Activated T-cell treated with anti-CD3 and anti-CD28 coated beads, Interleukin-2, amount 50 U/mL, for 72 hours (primary cell): ENCODE measurements at places on chromosomes 5 and 9. TPM values are rescaled to one million over a fixed set of nuclear protein-coding genes. Genes with fewer than 3 reads are reported as not detected.

The LOX gene
- not detected for total RNA-seq

The NR2F1 gene
- total RNA-seq = not detected

The WDR36 gene
- 42.4 TPM for total RNA-seq

The IFNA14 gene
- total RNA-seq = not detected

The WNK2 gene
- 0.70 TPM for total RNA-seq

The EQTN gene
- total RNA-seq = not detected

- DNase-seq = no peak
- H3K27ac ChIP-seq = no peak overlapping the region
- H3K4me1 ChIP-seq = no peaks in the 10 kb centered on the region
- H3K27me3 ChIP-seq = no peaks in the 10 kb centered on the region
- peaks cover under 1% of the 10 kb centered on the region for H3K36me3 ChIP-seq
Measured at GRCh38 chr5:81948349-81948748, 23.5 kb upstream of the ATG10 start.

DNA sequence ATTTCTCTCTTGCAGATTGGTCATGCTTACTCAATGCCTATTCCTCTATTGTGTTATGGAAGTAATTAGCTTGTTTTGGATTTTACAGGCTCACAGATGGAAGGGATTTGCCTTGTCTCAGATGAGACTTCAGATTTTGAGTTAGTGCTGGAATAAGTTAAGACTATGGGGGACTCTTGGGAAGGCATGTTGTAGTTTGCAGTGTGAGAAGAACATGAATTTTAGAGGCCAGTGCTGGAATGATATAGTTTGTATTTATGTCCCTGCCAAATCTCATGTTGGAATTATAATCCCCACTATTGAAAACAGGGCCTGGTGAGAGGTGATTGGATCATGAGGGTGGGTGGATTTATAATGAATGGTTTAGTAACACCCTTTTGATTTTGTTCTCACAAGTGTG, 6.1 kb upstream of the TUSC1 start:
- H3K27me3 ChIP-seq = peaks cover under 1% of the 10 kb centered on the region
- no peaks in the 10 kb centered on the region for H3K4me1 ChIP-seq
- no peak overlapping the region for H3K4me3 ChIP-seq
- H3K36me3 ChIP-seq = no peaks in the 10 kb centered on the region

DNA sequence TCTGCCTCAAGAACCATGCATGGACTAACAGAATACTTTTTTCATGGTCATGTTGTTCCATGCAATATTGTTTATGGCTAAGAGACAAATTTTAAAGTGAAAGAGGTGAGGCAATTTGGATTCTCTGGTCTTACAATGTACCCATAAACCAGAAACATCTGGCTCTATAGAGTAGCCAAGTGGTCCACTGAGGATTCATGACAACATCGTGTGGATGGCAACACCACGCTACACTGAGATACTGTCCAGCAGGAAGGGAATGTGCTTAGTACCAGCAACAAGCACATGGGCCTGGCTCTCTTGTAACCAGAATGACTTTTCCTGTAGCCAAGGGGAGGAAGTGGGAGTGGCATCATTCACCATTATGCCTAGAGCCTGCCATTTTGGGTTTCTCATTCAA, 218.2 kb downstream of the GADD45G start:
- H3K4me1 ChIP-seq = peaks cover 10% of the 10 kb centered on the region
- H3K27me3 ChIP-seq = no peaks in the 10 kb centered on the region
- DNase-seq = no peak
- no peaks in the 10 kb centered on the region for H3K36me3 ChIP-seq

DNA sequence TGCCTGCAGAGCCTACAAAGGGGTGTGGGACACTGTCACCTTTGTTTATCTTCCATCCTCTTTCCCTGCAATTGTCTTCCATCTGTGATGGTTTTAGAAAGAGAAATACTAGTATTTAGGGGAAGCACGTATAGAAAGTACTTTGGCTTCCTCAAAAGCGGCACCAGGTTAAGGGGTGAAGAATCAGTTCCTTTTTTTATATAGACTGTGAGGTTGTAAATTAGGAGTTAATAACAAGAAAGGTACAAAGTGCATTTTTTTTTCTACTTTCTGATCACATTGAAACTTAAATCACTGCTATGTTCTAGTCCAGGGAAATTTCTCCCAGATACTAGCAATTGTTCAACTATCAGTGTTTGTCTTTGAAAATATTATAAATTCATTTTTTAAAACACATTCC, 219.3 kb downstream of the CEMIP2 start:
- no peak overlapping the region for H3K4me3 ChIP-seq
- H3K27me3 ChIP-seq = peaks cover 30% of the 10 kb centered on the region
- DNase-seq = no peak

GRCh38 chr5:118293378-118293777, 695.0 kb downstream of the DTWD2 start:
- no peaks in the 10 kb centered on the region for H3K36me3 ChIP-seq
- DNase-seq = no peak
- H3K4me3 ChIP-seq = no peak overlapping the region
- H3K4me1 ChIP-seq = no peaks in the 10 kb centered on the region

DNA sequence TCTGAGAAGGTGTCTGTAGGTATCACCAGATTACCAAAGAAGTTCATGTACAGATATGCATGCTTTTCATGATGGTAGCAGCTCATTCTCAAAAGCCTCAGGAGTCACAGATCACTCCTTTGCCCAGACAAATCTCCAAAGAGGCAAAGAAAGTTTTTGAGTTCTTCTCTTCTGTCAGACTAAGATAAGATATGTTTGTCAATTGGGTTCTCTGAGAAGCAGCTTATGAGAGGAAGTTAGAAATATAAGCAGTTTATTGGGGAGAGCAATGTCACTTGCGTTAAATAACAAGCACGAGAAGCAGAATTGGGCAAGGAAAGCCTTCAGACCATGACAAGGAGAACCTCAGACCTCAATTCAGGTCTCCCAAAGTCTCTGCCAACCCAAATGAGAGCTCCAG, 219.2 kb upstream of the KLF4 start:
- DNase-seq = no peak
- H3K27ac ChIP-seq = no peak overlapping the region
- no peaks in the 10 kb centered on the region for H3K4me1 ChIP-seq

DNA sequence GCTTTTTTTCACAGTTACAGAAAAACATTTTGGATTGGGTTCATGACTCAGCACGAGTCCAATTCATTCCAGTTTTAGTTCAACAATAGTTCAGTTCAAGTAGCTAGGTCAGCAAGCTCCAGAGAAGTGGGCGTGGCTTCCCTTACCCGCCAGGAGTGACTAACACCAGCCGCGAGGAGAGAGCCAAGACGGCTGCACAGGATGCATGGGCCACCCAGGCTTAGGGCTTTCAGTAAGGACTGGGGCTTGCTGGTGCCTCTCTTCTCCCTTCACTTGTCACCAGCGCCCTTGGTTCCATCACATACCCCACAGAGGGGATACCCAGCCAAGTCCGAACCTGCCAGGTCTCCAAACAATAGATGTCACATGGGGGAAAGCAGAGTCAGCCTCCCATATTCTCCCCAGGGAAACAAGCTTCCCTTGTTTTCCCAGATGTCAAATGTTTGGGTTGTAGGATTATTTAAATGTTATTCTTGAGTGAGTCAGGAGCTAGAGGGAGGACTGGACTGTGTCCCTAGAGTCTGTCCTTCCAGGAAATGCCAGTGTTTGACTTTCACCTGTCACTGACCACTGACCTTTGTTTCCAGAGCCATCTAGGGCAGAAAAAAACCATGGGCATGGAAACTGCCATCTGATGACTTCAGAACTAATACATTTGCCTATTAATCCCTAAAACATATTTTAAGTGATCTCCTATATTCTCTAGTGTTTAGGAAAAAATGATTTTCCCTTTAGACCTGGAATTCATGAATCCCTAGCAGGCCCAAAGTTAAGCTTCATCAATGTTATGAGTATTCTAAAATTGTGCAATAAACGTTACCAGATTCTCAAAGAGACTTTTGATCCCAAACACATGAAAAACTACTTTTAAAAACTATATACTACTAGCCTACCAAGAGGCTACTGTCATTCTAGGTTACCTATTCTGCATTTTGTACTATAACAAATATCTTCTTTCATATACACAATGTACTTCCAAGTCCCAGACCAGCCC, 51.9 kb downstream of the NIPAL4 start:
- peaks cover 18% of the 10 kb centered on the region for H3K36me3 ChIP-seq
- no peak overlapping the region for H3K4me3 ChIP-seq
- H3K27me3 ChIP-seq = no peaks in the 10 kb centered on the region
- peak; percentile 44 for DNase-seq
- peak overlapping the region; percentile 35 for H3K27ac ChIP-seq

DNA sequence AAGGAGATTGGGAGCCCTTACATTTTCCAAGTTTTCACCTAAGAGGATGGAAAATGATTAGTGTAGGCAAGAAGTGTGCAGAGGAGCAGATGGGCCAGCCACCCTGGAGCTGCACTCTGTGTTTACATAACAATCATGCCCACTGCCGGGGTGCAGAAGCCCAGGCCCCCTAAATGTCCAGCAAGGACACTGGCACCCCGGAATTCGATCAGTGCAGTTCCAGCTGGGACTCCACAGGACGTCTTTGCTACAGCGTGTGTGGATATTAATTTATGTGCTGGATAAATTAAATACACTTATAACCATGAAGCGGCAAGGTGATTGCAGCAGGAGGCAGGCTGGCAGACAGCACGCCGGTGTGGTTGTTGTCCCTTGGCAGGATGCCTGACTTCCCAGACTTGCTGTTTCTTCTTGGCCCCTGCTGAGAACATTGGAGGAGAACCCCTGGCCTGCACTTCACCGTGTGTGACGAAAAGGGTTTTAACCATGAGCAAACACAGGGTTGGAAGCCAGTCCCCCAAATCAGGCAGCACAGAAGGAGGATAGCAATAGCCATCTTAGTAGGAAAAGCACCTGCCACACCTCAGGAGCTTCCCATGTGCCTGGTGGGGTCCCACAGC, 73.7 kb downstream of the GADD45G start:
- H3K27me3 ChIP-seq = no peaks in the 10 kb centered on the region
- H3K36me3 ChIP-seq = no peaks in the 10 kb centered on the region
- H3K4me3 ChIP-seq = no peak overlapping the region
- no peak overlapping the region for H3K27ac ChIP-seq
- DNase-seq = no peak

DNA sequence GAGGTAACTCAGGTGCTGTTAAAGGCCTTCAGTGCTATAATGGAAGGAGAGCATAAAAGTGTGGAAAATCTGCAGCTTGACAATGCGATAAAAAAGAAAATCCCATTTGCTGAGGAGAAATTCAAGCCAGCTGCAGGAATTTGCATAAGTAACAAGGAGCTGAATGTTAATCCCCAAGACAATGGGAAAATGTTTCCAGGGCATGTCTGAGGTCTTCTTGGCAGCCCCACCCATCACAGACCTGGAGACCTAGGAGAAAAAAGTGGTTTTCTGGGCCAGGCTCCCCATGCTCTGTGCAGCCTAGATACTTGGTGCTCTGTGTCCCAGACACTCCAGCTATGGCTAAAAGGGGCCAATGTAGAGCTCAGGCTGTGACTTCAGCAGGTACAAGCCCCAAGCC, 1159.6 kb downstream of the CDH18 start:
- DNase-seq = no peak
- no peak overlapping the region for H3K4me3 ChIP-seq
- no peaks in the 10 kb centered on the region for H3K4me1 ChIP-seq
- no peaks in the 10 kb centered on the region for H3K27me3 ChIP-seq
- no peaks in the 10 kb centered on the region for H3K36me3 ChIP-seq

GRCh38 chr5:110049816-110050215, 360.1 kb downstream of the MAN2A1 start:
- DNase-seq = no peak
- H3K27me3 ChIP-seq = no peaks in the 10 kb centered on the region
- H3K4me1 ChIP-seq = peaks cover 26% of the 10 kb centered on the region
- no peak overlapping the region for H3K27ac ChIP-seq
- H3K4me3 ChIP-seq = no peak overlapping the region
- peaks cover 10% of the 10 kb centered on the region for H3K36me3 ChIP-seq

DNA sequence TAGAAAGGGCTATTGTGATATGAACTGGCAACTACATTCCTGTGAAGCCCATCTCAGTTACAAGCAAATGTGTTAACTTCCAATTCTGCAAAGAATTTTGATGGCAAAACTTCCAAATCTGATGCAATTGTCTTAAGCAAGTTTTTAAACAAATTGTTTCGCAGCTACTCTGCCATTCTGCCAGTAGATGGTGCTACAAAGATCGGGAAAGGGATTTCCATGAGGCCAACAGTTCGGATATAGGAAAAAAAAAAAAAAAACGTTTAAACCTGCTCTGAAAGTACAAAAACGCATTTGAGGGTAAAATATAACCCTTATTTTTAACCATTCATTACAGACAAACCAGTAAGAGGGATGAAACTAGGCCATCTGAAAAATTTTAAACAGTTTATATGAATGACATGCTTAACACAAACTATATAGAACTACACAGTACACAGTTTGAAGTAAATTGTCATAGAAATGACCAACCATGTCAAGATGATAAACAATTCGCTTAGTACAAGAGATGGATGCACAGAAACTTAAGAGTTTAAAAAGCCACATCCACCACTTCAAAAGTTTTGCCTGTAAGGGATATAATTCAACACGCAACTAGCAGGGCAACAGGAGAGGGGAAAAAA, 2.2 kb downstream of the HNRNPA0 start:
- H3K4me3 ChIP-seq = peak overlapping the region; percentile 97
- peak overlapping the region; percentile 97 for H3K27ac ChIP-seq
- H3K27me3 ChIP-seq = no peaks in the 10 kb centered on the region
- DNase-seq = no peak

- H3K4me3 ChIP-seq = no peak overlapping the region
- no peaks in the 10 kb centered on the region for H3K36me3 ChIP-seq
- no peaks in the 10 kb centered on the region for H3K4me1 ChIP-seq
- H3K27me3 ChIP-seq = no peaks in the 10 kb centered on the region
- no peak for DNase-seq
Measured at GRCh38 chr9:134919303-134919702, 1.6 kb upstream of the FCN1 start.

GRCh38 chr5:157431544-157432200, 28.3 kb upstream of the NIPAL4 start:
- H3K4me1 ChIP-seq = peaks cover 9% of the 10 kb centered on the region
- no peak overlapping the region for H3K4me3 ChIP-seq
- H3K27me3 ChIP-seq = peaks cover 15% of the 10 kb centered on the region
- DNase-seq = peak; percentile 14
- peaks cover 1% of the 10 kb centered on the region for H3K36me3 ChIP-seq

DNA sequence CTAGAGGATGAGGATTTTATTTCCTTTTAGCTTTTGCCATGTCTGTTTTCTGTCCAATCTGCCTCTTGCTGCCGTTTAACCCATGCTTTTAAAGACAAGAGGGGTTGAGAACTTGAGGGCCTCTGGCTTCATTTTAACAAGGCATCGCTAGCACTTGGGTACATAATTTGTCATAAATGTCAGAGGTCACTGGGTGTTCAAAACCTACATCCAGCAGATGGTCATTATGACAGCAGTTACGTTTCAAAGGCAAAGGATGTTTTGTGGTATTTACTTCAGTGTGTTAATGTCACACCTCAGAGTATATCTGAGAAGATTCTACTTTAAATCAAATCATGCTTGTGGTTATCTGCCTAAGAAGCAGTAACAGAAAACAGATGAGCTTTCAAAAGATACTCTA, 918.3 kb downstream of the NR2F1-AS1 start:
- H3K36me3 ChIP-seq = no peaks in the 10 kb centered on the region
- no peak overlapping the region for H3K27ac ChIP-seq
- DNase-seq = no peak
- no peak overlapping the region for H3K4me3 ChIP-seq
